ENCODE measurements at places on chromosomes 5 and 9. TPM values are rescaled to one million over a fixed set of nuclear protein-coding genes. Genes with fewer than 3 reads are reported as not detected.

Gene RANBP3L
- 21.2 TPM for total RNA-seq

Gene PCDHGB4
- total RNA-seq = 9.9 TPM

Gene SOHLH1
- not detected for total RNA-seq

Gene SOX30
- total RNA-seq = not detected

Gene CATSPER3
- 3.2 TPM for total RNA-seq

Gene TMEM215
- not detected for total RNA-seq

Gene CARTPT
- total RNA-seq = 1.5 TPM

Gene PIP5K1B
- 38.3 TPM for total RNA-seq

Gene NKD2
- 2.9 TPM for total RNA-seq

Gene KCNV2
- total RNA-seq = not detected

Gene FKBP15
- total RNA-seq = 22.5 TPM

Gene GRM6
- total RNA-seq = not detected

Gene GABBR2
- total RNA-seq = 0.97 TPM

Gene CDX1
- 3.2 TPM for total RNA-seq

Gene CDKN2A
- total RNA-seq = 0.55 TPM

Gene PCDHA9
- 0.14 TPM for total RNA-seq

Gene FOXD4L4
- not detected for total RNA-seq
